ENCODE measurements at places on chromosomes 11 and 22.

DNA sequence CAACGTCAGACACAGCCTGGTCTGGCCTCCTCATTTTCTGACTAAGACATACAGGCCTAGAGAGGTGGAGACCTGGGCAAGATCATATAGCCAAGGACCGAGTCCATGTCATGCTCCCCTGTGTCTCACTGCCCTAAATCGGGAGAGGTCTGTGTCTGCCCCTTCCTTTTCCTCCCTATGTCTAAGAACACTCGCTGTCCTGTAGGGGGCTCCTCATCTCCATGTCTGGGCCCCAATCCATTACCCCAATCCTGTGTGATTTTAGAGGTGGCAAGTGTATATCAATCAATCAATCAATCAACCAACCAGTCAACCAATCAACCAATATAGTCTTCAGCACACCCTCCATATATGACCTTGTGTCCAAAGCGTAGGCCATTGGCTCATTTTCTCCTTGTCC lies 125.7 kb downstream of the KIRREL3 start:
- no peak for DNase-seq

DNA sequence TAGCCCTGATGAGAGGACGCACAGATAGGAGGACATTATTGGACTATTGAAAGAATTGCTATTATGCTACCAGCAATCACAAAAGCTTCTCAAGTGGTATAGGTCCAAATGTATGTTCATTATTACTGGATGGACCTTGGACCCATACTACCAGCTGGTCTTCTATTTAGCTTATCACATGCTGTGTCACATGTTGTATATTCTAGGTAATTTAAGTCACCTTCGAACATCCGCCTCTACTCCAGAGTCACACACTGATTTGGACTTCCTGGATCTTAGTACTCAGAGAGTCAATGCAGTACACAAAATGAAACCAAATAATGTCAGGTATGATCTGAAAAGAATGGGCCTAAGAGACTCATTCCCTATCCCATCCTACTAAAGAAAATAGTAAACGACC lies 534.0 kb upstream of the API5 start:
- DNase-seq: no peak

DNA sequence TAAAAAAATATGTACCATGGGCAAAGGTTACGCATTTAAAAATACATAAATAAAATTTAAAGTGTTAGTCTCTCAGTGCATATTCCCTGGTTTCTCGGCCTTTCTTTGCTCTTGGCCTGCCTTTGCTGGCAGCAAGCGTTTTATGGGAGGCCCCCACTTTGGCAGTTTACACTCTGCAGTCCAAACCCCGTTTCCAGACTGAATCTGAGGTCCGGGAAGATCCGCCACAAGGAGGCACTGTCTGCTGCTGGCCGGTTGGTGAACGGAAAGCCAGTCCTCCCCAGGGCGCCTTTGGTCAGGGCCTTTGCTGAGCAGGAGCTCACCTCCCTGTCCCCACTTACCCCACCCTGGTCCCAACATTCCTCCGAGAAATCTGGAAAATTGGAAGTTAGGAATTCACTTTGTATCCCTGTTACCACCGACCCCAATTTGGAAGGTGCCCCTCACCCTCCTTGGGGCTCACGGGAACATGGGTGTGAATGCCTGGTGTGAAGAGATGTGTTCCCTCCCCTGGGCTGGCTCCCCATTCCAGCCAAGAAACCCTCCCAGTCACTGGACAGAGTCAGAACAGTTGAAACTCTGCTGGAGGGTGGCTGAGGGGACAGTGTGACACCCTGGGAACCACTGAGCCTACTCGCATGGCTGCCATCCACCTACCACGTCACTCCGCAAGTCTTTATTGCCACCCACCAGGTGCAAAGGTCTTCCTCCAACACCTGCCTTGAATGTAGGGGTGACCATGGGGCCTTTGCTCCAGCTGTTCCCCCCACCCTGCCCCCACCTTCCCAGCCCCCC lies 9.4 kb upstream of the SF1 start:
- peak; percentile 36 for DNase-seq

DNA sequence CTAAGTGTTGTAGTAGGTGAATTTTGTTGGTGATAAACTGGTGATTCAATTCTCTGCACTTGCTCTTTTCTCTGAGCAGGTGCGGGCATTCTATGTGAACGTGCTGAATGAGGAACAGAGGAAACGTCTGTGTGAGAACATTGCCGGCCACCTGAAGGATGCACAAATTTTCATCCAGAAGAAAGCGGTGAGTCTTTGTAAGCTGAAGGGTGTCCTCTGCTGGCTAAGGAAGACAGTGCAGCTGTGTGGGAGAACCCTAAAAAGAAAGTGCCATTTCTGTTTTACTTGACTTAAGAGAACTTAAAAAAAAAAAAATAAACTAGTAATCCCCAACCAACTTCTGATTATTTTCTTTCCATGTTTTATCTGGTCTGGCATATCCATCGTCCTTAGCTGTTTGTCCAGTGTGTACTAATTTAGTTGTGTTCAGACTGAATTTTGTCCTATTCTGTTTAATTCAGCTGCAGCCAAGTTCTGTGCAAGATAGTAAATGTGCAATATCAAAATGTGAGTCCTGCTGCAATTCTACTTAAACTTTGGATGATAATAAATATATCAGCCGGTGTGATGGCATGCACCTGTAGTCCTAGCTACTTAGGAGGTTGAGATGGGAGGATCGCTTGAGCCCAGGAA lies 29.6 kb downstream of the CAT start:
- DNase-seq: peak; percentile 18

GRCh38 chr11:37560991-37561390 lies 963.0 kb upstream of the RAG2 start:
- no peak for DNase-seq

GRCh38 chr11:125586623-125587022 lies 6.0 kb upstream of the STT3A start:
- DNase-seq: no peak

- DNase-seq: no peak
Measured at GRCh38 chr11:86301742-86302091, 323 bp upstream of the HIKESHI start.

- no peak for DNase-seq
Measured at GRCh38 chr22:38491707-38492348, 14.3 kb downstream of the DDX17 start.

- DNase-seq: no peak
Measured at GRCh38 chr22:43208703-43209522, 22.0 kb upstream of the TTLL12 start.

GRCh38 chr22:48537343-48537680 lies 1290.4 kb downstream of the BRD1 start:
- no peak for DNase-seq

GRCh38 chr22:35914665-35915476 lies 113.8 kb downstream of the RBFOX2 start:
- DNase-seq: peak; percentile 92

GRCh38 chr11:57251037-57251436 lies 14.0 kb upstream of the APLNR start:
- DNase-seq: peak; percentile 8

GRCh38 chr11:118939953-118940598 lies 14.3 kb upstream of the BCL9L start:
- DNase-seq: no peak

DNA sequence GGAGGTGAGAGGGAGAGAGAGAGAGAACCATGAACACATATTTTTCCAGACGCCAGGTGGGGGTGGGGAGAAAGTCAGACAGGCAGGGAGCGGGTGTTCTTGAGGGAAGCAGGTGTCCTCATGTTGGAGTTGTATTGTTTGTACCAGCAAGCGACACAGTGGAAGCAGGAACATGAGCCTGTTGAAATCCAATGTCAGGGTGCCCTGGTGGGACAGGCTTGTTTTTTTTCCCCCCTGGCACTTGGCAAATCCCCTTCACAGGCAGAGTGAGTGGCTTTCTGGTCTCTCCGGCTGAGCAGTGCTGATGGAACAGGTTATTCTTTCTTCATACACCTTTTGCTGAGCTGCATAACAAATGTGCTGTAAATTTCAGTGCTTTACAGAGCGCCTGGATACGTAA lies 125.6 kb downstream of the GRIK4 start:
- DNase-seq: no peak

DNA sequence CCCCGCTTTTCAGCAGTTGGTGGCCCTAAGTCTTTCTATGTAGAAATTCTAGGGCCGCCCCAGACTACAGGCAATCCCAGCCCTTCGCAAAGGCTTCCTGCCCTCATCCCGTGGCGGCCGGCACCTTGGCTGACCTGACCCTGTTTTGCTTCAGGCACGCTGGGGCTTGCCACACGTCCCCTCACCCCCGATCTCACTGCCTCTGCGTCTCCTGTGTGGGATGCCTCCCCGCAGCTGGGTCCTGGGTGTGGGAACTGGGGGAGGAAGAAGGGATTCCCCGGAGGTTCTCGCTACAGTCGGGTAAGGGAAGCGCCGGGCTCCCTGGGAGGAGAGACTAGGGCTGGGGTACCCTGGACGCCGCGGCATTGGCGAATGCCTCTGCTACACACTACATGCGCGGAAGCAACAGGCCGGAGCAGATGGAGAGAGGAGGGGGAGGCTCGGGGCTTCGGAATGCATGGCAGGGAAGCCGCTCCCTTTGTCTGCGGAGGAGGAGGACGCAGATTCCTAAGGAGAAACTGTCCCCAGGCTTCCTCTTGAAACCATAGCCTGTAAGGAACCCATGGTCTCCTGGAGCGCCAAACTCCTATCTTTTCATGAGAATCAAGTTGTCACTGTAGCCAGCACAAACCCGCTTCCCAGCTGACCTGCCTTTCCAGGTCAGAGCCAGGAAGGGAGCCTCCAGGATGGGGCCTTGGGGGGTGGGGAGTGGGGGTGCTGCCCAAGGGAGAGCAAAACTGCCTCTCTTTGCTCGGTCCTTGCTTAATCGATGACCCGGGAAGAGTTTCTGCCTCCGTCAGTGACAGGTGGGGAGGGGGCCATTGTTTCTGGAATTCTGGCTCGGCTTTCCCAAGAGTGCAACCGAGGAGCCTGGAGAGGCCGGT lies 1.4 kb downstream of the DTX4 start:
- peak; percentile 30 for DNase-seq

GRCh38 chr22:21457023-21457787 lies 10.0 kb upstream of the TMEM191C start:
- DNase-seq: no peak

DNA sequence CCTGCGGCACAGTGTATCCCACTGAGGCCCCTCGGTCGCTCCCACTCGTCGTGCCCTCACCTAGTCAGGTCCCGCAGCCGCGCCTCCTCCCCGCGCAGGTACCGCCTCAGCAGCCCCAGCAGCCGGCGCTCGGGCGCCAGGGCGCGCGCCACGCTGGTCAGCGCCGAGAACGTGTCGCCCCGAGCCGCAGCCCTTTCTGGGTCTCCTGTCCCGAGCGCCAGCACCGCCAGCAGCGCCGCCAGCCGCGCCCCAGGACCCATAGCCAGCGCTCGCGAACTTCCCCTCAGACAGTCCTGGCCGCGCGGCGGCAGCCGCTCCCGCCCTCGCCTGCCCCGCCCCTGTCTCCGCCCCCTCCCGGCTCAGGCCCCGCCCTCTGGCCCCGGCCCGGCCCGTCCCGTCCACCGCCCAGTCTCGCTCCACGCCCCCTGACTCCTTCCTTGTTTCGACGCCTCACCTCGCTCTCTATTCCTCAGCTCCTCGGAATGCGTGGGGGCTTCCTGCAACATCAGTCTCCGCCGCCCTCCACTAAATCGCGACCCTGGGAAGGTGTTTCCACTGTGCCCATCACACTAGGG lies at the start of gene P4HA3:
TSS of gene P4HA3 (minus strand) at position 289 of the 575 bp plus-strand sequence. CDS start at position 260, 29 bp downstream.
- DNase-seq: peak; percentile 27
